ENCODE measurements at places on chromosomes 1 and 21.

GRCh38 chr1:42963378-42964043, 4.8 kb upstream of the SLC2A1 start:
- DNase-seq, result no peak

- no peak for DNase-seq
These were observed 86.7 kb upstream of the PTBP2 start for GRCh38 chr1:96634883-96635282.

- no peak for DNase-seq
These were observed 107.4 kb upstream of the COA6 start for GRCh38 chr1:234265861-234266260.

DNA sequence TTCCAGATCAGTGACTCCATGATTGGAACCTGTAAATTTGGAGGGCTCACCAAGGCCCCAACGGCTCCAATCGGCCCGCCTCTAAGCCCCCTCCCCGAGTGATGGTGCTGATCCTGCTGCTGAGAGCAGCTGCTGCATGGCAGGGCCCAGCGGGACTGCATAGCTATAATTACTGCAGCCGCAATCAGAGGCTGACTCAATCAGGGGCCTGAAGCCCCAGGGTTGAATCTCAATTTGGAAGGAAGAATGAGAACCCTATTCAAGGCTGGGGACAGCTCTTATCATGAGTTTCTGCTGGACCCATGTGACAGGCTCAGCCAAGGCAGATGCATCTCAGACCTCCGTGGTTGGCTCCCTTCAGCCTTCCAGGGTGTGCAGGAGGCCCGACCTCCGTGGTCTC, 42.8 kb upstream of the MAGOH start:
- DNase-seq, result no peak

DNA sequence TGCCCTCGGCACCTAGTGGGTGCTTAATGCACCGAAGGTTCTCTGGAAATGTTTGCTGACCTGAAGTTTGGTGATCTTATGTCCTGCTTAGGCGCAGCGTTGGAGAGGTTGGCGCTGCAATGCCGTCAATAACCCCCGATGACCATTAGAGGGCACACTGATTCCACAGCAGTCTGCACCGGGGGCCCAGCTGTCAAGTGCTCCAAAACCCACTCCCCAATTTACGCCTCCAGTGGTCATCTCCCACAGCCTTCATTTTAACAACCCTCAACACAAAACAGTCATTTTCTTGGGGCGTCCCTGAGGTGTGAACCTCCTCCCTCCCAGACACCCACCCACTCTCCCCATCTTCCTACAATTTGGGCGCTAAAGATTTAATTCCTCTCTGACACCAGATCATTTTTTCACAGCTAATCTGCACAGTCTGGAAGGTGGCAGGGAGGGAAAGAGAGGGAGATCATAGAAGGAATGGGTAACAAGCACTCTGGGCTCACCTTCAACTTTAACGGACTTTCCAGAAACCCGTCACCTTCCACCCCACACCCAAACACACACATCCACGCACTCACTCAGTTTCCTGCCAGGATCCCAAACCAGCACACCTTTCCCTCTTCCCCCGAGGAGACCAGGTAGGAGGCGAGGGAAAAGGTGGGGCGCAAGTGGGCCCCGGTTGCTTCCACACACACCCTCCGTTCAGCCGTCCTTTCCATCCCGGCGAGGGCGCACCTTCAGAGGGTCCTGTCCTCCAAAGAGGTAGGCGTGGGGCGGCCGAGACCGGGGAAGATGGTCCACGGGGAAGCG, 570 bp upstream of the NPR1 start:
- peak; percentile 31 for DNase-seq

DNA sequence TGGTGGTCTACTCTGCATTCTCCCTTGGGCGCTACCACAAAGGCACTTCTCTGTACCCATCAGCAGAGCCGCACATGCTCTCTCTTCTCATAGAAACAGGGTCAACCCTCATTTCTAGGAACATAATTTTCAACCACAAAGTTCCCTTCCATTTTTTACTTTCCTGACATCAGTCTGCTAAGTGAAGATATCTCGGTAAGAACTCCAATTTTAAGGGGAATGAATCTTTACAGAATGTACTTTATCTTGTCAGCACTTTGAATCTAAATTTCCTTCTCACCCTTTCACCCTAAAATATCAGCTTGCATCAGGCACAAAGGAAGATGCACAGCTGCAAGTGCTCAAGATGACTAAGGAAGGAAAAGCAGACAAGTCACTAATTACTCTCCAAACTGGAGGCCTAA, 545.9 kb downstream of the SMYD3 start:
- DNase-seq, result no peak

DNA sequence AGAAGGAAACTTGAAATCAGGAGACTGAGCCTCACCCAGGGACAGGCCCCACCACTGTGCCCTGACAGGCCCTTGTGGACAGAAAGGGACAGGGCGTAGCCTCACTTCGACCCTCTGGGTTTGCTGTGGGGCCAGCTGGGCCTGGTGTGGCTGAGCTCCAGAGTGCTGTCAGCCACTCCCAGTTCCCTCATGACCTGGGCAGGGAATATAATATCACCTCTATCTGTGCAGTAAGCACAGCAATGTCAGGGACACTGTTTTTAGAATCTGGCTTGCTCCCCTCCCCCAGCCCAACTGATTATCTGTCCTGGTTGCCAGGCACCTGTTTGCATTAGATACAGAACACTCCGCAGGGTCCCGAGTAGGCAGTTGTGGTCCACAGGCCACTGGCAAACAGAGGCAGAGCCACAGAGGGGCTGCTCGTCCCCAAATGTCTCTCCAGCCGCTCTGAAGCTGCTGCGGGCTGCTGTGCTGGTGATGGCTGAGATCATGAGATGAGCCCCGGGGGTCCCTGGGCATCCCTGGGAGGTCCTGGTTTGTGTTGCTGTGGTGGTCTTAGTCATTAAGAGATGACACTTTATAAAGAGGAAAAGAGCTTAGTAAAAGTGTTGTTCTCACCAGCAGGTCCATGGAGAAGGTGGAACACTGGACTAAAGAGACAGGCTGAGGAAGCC, 51.6 kb downstream of the ETS2 start:
- no peak for DNase-seq

- no peak for DNase-seq
These were observed 37.3 kb upstream of the F3 start for GRCh38 chr1:94578856-94579255.

DNA sequence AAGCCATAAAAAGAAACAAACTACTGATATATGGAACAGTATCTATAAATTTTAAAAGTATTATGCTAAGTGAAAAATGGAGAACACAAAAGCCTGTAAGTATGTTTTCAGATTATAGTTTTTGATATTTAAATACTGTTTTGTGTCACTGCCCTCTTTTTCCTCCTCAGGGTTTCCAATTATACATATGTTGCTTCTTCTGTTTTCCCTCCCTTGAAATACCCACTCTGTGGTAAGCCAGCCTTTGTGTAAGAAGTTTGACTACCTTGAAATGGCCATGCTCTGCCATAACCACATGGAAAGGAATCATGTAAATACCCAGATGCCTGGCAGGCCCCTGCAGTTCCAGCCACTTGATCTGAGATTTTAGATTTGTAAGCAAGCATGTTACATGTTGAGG, 248.3 kb downstream of the AKT3 start:
- no peak for DNase-seq

- no peak for DNase-seq
These were observed 18.7 kb downstream of the LRRC3 start for GRCh38 chr21:44473915-44474555.

GRCh38 chr1:11955221-11955620, 20.7 kb downstream of the PLOD1 start:
- no peak for DNase-seq

Data from head of caudate nucleus (tissue), 42 donors.